Adrenal gland (tissue), 19 donors: ENCODE measurements at places on chromosomes 1 and 21. TPM values are rescaled to one million over a fixed set of nuclear protein-coding genes. Genes with fewer than 3 reads are reported as not detected.

DNA sequence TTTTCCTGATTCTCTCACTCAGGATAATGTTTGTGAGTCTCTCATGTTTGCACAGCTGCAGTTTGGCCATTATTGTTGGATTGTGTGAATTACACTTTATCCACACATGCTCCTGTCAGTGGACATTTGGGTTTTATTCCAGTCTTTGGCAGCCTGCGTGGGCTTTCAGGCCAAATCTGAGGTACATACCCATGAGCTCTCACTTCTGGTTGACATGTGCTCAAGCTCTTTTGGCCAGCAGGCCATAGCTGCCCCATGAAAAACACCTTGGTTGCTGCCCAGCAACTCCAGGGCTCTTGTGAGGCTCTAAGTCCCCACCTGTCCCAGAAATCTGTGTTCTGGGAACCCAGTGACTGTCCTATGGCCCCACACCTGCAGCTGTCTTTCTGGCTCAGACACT lies 124.5 kb upstream of the GALNT2 start:
- no peak for DNase-seq

DNA sequence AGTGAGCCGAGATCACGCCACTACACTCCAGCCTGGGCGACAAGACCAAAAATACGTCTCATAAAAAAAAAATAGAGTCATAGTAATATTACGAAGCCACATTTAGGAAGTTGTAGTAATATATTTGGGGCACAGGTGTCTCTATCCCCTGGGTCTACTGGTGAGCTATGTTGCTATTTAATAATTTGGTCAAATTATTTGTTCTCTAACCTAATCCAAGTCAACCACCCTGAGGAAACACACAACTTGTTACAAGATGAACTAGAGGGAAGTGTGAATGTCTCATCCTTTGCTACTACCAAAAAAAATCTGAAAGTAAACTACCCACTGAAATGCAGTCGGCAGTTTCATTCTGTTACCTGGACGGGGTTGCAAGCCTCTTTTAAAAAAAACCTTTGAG lies 35.3 kb downstream of the RGS8 start:
- DNase-seq = no peak

The RGS4 gene
- polyA plus RNA-seq = 48.5 TPM

DNA sequence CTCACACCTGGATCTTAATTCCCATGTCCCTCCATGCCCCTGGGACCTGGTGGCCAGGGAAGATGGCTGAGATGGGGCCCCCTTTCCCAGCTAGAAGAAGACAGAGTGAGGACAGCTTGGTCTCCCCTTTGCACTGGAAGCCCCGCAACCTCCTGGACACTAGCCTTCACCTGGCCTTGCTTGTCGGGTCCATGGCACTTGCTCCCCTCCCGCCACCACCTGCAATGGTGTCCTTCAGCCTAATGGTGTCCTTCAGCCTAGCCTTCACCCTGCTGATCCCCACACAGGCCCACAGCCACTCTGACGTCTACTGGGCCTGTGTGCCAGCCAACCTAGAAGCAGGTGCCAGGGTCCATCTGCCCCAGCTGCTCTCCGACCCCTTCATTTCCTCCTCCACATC lies 45.9 kb upstream of the EDN2 start:
- DNase-seq = no peak

- no peak for DNase-seq
Observed at GRCh38 chr1:14571810-14572767, 26.4 kb upstream of the KAZN start.

DNA sequence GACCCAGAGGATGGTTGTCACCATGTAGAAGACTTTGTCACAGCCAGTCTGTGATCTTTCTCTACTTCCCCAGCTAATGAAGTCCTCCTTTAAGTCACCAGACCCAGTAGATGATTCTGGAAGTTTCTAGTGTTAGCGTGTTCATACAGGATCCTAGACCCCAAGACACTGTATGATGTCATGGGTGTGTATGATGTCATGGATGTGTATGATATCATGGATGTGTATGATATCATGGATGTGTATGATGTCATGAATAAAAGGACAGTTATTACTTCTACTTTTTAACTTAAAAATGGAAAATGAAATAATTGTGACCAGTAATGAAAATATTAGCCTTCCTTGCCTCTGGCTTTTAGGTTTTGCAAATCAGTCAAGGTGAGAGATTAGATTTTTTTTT lies 260.0 kb downstream of the FMN2 start:
- no peak for DNase-seq

GRCh38 chr1:71766748-71767147 lies 515.6 kb downstream of the NEGR1 start:
- no peak for DNase-seq

DNA sequence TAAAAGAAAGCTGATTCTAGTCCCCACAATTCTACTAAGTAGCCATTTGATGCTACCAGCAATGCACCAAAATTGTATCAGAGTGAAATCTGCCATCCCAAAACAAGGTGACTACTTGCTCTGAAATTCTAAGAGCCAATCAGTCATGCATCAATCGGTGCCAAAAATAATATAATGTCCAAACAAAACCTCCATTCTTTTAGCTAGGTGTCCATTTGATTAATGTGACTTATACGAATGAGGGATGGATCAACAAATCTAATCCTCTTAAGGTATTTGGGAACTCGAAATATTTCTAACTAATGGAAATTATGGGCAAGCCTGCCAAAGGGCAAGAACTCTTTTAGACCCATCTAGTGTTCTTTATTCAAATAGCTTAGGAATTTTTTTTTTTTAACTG lies 66.4 kb upstream of the NEK2 start:
- no peak for DNase-seq

- DNase-seq = no peak
Observed at GRCh38 chr1:71364236-71364635, 283.4 kb upstream of the ZRANB2 start.

DNA sequence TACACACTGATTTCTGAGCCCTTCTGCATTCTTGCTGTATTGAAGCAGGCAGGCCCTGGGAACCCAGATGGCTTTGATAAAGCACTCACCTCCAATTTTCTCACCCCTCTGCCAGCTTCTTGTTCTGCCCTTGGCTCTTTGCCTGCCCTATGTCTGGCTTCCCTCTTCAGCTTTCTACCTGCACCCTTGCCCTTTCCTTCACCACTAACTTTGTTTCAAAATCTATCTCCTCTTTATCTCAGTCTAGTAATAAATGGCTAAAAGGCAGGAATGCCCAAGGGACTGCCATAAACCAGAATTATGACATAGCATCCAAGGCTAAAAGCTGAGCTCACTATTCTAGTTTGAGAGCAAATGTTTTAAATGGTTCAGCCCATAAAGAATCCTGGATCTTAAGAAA lies 178.7 kb downstream of the TNR start:
- no peak for DNase-seq

The CYP2J2 gene
- polyA plus RNA-seq = 0.44 TPM

The FOXO6 gene
- polyA plus RNA-seq = 7.0 TPM

The RGS18 gene
- 1.9 TPM for polyA plus RNA-seq

- DNase-seq = no peak
Observed at GRCh38 chr1:94793296-94793656, 26.9 kb upstream of the SLC44A3 start.

The CFAP298 gene
- polyA plus RNA-seq = 48.9 TPM

The TRIM17 gene
- 1.8 TPM for polyA plus RNA-seq

The UBE4B gene
- 33.6 TPM for polyA plus RNA-seq

GRCh38 chr1:61337981-61338848 lies 255.9 kb downstream of the NFIA start:
- DNase-seq = peak; percentile 82

The ATP1A4 gene
- polyA plus RNA-seq = not detected

DNA sequence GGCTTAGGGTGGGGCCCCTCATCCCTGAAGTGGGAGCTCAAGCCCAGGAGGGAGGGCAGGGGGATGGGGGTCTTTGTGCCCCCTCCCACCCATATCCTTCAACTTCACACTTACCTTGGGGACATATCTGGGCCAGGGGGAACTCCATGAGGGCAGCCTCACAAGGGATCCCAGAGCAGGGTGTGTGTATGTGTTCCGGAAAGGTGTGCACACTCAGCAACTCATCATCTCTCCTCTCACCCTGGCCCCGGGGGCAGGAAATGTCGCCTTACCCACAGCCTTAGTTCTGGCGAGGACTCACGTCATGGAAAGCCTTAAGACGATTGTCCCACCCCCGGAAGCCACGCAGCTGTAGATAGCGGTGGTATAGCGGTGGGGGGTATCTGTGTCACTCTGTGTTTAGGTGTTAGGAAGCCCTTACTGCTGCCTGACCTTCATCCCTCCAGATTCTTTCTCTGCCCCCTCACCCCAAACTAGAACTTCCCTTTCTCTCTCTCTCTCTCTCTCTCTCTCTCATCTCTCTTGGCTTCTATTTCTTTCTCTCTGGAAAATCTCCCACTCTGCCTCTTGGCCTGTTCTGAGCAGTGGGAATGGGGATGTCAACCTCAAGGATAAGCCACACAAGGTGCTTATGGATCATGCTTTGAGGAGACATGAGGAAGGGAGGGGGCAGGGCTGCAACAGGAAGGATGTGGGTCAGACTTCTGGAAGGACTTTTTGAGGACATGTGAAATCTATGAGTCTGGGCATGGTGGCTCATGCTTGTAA lies at the start of gene SH2D2A:
Gene SH2D2A (minus strand): TSS at position 288 of the 768 bp plus-strand sequence. CDS start 140 bp downstream, at position 148.
- DNase-seq = peak; percentile 34

GRCh38 chr21:38186661-38187270 lies 70.0 kb upstream of the KCNJ15 start:
- no peak for DNase-seq

DNA sequence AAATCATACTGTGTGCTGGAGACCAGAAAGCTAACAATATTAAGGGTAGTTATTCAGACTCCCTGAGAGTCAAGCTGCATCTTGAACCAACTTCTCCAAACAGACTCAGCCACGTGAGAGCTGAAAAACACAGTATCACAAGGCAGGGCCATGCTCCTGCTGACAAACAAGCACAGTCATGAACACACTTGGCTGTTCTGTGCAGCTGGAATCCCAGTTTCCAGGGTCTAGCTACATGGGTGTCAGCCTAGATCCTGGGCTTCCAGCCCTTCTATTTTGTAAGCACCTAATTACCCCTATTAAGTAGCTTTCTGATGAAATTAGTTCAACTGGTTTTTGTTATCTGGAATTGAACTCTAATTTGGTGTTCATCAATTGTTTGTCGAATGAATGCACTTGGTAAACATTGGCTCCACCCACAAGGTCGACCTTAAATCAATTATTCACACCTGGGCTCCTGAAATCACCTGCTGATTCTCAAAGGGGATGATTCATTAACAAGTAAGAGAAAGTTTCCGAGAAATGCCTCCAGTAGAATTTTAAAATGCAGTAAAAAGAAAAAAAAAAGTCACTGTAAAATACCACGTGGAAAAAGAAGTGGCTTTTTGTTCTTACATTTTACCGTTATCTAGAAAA lies 179.3 kb downstream of the ZC3H11B start:
- no peak for DNase-seq

DNA sequence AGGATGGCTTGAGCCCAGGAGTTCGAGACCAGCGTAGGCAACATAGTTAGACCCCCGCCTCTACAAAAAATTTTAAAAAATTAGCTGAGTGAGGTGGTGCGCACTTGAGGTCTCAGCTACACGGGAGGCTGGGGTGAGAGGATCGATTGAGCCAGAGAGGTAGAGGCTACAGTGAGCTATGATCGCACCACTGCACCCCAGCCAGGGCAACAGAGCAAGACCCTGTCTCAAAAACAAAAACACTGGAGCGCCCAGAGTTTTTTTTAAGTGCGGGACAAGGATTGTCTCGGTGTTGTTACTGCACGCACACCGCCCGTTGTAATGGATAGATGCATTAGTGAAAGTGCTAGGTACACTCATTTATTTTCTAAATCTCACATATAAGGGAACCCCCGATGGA lies 37.1 kb downstream of the PIK3CD start:
- DNase-seq = no peak

DNA sequence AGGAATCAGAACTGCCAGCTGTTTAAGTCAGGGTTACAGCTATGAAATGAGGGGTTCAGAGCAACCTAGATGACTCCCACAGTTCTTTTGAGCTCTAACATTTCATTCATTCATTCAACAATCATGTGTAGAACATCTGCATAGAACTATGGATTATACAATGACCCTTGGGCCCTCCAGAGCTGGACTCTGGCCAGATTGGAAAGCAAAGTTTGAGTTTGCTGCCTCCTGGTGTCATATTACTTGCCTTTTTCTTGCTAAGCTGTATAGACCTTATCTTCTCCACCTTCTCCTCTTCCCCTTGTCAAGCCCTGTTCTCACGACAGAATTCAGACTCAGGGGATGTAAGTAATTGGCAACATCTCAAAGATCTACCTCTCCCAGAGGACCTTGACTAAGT lies 4.0 kb downstream of the CASQ2 start:
- no peak for DNase-seq

The ZMYND12 gene
- polyA plus RNA-seq = 6.1 TPM

DNA sequence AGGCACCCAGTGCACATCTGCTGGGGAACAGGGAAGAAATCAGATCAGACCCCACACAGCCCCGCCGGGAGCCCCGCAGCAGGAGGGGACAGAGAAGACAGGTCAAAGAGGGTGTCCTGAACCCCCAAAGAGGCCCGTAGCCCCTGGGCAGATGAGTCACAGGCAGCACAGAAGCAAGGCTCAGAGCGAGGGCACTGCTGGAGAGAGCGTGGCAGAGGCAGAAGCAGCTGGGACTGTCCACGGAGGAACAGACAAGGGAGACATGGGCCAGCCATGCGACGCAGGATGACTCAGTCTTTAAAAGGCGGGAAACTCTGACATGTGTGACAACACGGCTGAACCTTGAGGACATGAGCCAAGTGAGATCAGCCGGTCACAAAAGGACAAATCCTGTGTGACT lies 14.5 kb upstream of the PRDM16 start:
- DNase-seq = no peak

DNA sequence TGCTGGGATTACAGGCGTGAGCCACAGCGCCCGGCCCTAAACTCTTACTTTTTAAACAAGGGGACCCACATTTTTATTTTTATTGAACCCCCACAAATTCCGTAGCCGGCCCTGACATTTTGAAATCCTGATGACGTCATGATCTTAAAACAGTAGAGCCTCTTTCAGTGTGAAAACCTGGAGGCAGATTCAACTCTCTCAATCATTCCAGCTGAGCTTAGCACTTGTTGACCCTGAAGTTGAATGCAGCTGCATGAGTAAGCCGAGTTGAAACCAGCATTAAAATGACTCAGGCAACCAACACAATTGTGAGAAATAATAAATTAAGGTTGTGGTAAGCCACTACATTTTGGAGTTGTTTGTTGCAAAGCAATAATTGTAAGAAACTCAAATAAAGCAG lies 93.9 kb upstream of the ADGRL4 start:
- no peak for DNase-seq

- no peak for DNase-seq
Observed at GRCh38 chr1:243348331-243348730, 92.5 kb downstream of the SDCCAG8 start.

- DNase-seq = no peak
Observed at GRCh38 chr21:38042246-38042645, 126.0 kb upstream of the KCNJ6 start.

DNA sequence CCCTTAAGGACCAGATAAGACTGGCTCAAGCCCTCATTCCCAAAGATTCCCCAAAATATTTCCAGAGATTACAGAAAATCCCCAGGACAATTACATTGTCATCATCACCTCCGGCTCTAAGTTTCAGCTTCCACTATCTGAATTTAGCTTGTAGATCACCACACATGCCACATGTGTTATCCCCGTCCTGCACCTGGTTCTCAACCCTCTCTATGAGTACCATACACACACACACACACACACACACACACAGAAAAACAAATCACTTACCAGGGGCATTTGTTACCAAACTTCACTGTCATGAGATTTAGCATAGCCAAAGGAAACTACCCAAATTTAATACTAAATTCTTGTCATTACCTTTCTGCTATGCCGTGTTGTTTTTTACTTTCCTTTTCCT lies 15.4 kb upstream of the TSPAN1 start:
- no peak for DNase-seq
